Epithelial cell of proximal tubule (primary cell): ENCODE measurements at places on chromosomes 16 and 17. TPM values are rescaled to one million over a fixed set of nuclear protein-coding genes. Genes with fewer than 3 reads are reported as not detected.

Gene CCL8
- not detected in 2 replicates for total RNA-seq

Gene UMOD
- not detected in 2 replicates for total RNA-seq

Gene MYO15B
- 0.36 and 5.4 TPM in 2 replicates for total RNA-seq

GRCh38 chr16:51756447-51757123 is 605.5 kb upstream of the SALL1 start:
- no peak for DNase-seq

Gene SLC16A6
- 0.07 TPM in 1 of 2 replicates, not detected in the other for total RNA-seq

DNA sequence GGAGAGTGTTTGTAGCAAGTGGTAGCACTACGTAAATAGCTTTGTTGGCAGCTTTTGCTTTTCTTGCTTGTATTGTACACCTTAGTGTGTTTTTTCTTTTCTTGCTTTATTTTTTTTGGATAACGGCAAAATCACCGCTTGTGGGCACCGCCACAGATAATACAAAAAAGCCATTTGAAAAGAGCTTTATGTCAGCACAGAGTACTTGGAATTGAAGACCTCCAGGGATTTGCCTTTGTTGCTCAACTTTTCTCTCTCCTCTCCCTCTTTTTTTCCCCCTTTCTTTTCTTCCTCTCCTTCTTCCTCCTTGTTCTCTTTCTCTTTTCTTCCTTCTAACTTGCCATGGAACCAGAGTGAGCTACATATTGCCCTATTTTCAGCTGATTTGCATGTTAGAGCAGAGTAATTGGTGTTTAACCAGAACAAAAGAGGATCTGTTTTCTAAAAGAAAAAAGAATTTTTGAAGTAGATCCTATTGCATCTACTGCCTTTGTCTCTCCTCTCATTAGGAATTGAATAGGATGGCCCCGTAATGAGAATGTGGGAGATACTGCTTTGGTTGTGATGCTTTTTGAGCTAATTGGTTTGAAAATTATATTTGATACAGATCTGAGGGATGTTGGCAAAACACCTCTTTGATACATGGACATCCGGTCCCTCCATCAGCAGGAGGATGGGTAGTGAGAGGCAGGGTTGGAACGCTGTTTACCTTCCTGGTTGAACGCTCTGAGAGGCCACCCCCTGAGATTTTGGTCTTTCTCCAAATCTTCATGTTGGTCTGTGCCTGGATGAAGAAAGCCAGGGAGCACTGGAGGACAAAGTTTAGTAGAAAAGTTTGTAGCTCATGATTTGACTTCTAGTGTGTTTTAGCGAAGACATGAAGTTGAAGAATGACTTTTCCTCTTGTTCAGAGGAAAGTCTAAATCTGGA is 85.6 kb downstream of the MSI2 start:
- DNase-seq = no peak

Gene TBC1D3K
- not detected in 2 replicates for total RNA-seq
